ENCODE measurements at places on chromosomes 6 and 20.
A peak's percentile ranks its signal among the peaks of the same experiment; 100 is the strongest.

DNA sequence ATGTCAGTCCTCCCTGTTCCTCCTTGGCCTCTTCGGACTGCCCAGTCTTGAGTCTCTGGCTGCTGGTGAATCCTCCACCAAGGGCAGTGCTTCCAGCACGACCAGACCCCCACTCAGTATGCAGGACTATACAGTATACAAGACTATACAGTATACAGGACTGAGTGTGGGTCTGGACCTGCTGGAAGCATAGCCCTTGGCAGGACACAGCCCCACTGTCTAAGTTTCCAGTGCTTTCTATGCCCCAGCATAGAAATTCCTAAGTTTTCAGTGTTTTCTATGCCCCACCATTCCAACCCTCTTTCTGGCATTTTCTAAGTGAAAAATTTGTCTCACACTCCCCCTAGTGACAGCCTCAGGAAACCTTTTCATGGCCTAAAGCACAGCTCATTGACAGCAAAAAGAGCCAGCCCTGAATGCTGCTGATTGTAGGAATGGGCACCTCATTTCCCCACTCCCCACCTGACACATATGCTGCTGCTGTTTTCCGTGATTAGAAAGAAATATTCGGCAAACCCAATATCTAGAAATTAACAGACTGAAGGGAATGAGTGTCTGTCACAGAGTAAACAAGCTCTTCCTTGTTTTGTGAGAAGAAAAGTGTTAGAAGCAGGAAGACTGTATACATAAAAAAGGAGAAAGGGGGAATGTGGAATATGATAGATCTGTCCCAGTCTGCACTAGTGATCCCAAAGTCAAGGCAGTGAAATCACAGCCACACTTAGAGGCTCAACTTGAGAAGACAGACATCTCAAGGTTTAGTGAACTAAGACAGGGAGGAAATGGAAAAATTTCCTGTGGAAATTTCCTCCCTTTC, 206.9 kb downstream of the IBTK start:
- DNase-seq, result peak; percentile 64

- DNase-seq, result peak; percentile 56
Observed at GRCh38 chr6:28940294-28940857, 16.6 kb upstream of the TRIM27 start.

DNA sequence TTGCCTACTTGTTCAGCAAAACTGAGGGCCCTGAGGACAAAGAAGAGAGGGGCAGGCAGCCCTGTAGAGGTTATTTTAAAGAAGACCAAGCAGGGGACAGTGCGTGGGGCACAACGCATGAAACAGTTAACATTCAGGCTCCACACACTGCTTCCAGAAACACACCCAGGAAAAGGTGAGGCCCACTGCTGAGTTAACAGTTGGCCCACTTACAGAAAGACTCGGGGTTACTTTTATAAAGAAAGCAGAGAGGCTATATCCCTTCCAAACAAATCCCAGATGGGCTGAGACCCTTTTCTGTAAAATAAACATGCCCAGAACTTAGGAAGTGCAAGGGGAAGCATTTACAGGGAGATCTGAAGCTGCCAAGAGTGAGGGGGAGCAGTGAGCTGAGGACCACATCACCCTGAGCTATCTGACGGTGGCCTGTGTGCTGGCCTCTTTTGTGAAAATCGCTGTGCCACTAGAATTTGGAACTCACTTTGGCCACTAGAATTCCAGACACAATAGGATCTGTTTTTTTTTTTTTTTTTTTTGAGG, 49.8 kb upstream of the SSTR4 start:
- DNase-seq, result no peak

DNA sequence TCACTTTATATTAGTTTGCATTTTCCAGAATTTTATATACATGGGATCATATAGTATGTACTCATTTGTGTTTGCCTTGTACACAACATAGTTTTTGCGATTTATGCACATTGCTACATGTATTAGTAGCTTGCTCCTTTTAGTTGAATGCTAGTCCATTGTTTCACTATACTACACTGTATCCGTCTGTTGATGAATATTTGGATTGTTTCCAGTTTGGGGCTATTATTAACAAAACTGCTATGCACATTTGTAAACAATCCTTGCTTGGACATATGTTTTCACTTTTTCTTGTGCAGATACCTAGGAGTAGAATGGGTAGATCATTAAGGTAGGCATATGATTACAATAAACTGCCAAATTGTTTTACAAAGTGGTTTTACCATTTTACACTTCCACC, 3.9 kb upstream of the LRRC1 start:
- DNase-seq, result peak; percentile 36

- DNase-seq, result peak; percentile 36
Observed at GRCh38 chr6:139882977-139883728, 508.7 kb upstream of the CITED2 start.

DNA sequence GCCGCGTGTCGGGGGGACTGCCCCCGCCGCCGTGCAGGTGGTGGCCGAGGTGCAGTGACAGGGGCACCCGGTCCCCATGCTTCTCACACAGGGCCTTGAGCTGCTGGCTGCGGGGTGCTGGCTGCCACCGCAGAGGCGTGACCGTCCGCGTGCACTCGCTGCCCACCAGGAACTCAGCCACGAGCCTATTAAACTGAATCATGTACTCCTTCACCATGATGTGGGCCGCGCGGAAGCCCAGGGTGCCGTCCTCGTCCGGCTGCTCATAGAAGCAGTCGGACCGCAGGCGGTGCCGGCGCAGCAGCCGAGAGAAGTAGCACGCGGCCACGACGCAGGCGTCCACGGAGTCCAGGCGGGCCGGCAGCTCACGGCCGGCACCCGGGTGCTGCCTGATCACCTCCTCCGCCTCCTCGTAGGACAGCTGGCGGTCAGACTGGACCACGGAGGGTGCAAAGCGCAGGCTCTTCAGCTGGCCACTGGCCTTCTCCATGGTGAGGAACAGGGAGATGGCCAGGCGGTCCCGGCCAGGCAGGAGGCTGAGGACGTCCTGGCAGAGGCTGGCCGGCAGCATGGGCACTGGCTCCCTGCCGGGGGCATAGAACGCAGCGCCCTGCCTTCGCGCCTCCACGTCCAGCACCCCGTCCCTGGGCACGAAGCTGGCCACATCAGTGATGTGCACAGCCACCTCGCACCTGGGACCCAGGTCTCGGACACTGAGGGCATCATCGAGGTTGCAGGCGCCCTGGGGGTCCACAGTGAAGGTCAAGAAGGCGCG, 9.8 kb downstream of the HELZ2 start:
- DNase-seq, result no peak

DNA sequence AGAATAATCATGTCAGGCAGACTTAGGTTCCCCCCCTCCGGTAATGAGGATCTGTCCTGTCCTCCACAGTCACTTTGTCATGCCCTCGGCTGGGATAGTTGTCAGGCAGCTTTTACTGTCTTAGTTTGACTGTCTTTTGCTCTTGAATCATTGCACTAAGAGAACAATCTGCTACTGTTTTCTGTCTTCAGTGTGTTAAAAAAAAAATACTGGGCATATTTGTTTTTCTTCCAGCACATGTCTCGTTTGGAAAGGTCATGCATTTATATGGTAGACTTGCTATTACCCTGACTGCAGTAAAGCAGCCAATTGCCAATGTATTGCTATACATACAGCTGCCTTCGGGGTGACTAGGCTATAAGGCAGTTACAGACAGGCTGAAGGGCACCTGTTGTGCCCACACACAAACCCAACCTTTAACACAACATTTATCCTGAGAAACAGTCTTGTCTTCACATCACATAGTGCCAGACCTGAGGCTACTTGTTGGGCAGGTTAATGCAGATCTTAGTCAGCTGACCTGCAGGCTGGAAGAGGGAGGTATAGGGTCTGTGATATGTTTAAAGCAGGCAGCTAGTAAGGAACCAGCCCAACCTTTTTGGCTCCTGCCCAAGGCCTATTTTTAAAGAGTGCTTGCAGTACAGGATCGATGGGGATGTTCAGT, 26.7 kb downstream of the ARFGEF3 start:
- no peak for DNase-seq

DNA sequence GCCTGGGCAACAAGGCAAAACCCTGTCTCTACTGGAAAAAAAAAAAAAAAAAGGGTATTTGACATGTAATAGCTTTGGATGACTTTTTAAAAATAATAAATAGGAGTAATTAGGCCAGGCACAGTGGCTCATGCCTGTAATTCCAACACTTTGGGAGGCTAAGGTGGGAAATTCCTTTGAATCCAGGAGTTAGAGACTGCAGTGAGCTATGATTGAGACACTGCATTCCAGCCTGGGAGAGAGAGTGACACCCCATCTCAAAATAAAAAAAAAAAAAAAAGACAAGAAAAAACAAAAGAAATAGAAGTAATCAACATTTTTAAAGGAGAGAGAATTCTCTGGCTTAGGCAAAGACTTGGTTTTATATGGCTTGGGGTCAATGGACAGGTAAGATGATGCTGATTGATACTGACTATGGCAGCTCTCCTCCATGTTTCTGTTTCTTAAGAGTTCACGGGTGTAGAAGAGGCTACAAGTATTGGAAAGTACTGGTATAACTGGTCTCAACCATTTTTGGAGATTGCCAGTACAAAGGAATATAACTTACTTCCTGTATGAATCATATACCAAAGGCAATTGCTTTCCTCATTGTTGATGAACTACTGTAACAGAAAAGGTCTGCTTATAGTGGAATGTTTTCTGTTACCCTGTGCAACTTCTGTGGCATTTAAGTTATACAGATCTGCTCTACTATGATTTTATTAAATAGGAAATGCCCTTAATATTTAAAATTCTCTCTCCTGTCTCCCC, 10.1 kb downstream of the MAP3K5 start:
- peak; percentile 80 for DNase-seq

DNA sequence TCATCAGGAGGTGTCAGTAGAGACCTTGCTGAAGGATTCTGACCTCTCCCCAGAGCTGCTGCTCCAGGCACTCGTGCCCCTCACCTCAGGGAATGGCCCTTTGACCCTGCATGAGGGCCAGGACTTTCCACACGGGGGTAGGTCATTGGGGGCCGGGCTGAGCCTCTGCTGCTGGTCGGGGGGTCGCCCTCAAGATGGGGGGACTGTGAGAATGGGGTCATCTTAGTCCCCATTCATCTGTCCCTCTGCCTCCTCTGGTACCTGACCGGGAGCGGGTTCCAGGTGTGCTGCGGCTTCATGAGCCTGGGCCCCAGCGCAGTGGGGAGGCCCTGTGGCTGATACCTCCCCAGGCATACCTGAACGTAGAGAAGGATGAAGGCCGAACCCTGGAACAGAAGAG, 15.8 kb downstream of the DNPH1 start:
- no peak for DNase-seq

GRCh38 chr6:127967708-127968107, 66.8 kb upstream of the THEMIS start:
- no peak for DNase-seq

DNA sequence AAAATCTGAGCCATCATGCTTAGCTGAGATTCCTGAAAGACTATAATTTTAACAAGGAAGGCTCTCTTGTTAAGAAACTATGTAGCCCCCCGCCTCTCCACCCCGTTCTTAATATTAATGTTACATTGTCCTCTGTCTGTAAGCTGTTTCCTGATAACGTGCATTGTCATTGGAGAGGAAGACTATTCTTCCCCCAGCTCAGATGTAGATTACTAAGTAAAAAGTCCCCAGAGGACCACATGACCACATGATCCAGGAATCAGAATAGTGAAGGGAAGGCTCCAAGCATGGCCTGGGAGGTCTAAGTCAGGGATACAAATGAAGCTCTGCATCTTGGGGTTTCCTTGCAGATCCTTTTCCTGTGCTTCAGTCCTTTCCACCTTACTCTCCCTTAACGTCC, 106.4 kb downstream of the JARID2 start:
- no peak for DNase-seq

GRCh38 chr6:137871831-137872454, 4.9 kb downstream of the TNFAIP3 start:
- DNase-seq, result peak; percentile 60

DNA sequence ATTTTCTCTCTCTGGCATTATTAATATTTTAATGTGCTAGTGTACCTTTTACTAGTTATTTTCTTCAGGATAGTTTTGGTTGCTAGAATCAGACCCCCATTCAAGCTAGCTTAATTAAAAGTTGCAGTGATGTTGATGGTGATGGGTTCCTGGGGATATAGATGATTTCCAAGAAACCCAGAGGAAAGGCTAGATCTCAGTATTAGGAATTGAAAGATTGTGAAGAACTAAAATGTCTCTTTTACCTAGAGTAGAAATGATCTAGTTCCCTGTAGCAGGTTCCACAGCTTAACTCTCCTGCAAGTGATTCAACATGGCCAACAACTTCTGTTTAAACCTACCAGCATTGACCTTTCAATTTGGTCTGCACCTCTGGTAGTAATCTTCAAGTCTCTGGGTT, 78.6 kb downstream of the DOK5 start:
- DNase-seq, result no peak

DNA sequence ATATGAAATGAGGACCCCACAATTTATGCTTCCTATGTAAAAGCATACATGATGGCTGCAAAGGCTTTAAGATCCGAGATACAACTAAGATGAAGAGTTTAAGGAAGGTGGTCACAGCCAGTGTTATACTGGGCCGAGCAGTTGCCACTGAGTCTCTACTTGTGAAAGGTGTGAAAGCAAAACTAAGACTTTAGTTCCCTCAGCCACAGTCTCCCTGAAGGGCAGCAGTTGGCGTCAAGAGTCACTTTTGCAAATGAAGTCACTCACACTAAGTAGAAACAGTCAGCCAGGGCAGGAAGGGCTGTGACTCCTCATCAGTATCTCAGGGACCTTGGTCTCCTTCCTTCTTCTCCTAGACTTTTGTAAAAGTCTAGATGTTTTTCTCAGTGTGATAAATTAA, 191.6 kb upstream of the MCHR2 start:
- DNase-seq, result no peak

DNA sequence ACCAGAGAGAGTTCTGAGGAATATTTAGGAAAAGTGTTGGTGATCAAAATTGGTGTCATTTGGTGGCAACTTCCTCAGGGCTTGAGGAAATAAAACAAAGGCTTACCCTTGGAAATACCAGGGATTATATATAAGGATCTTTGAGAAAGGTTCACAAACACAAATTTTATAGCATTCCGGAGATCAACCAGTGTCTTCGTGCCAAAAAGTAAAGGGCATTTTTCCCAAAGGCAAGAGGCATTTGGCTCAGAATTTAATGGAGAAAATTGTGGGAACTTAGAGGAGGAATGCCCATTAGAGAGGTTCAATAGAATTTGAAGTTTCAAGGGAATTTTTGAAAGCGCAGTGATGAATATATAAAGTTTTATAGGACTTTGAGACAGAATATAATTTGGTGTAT, 179.5 kb downstream of the FUT9 start:
- DNase-seq, result no peak

GRCh38 chr20:45355209-45356084, 7.2 kb upstream of the SDC4 start:
- DNase-seq, result peak; percentile 84

GRCh38 chr20:3798373-3798768, 2.3 kb downstream of the CDC25B start:
- DNase-seq, result no peak
